Dorsolateral prefrontal cortex (tissue), 122 donors: ENCODE measurements at places on chromosomes 16 and 17.

DNA sequence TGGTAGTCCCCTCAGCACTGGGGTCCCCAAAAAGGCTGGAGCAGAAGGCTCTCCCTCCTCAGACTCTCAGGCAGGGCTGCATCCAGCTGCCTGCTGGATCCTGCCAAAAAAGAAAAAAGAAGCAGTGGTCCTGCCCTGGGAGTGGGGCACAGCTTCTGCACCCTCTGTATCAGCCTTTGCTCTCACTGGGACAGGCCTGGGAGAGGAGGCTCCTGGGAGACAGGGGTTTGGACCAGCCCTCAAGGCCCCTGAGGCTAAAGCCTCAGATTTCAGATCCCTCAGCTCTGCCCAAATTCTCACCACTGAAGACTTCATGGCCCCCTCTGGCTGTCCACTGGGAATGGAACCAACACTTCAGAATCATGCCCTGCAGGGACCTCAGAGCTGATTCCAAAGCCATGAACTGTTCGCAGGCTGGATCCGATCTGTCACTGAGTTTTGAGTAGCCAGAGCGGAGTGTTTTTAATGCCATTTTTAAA lies 96.9 kb downstream of the C16orf78 start:
- DNase-seq: no peak

- no peak for DNase-seq
Observed at GRCh38 chr17:17403899-17404576, 72.8 kb upstream of the MED9 start.

DNA sequence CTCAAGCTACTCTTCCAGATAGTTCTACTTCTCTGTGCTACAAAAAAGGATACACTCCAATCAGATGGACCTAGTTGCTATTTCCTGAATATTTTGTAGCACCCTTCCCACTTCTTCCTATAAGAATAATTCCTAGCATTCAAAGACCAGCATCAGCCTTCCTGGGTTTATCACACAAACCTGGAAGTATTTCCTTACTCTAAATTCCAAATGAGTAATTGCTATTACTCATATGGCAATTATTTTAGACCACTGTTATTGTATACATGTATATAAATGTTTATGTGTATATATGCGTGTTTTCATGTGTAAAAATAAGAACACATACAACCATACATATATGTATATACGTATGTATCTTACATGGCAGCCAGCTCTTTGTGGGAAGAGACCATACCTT lies 130.6 kb downstream of the MYO1D start:
- DNase-seq: no peak

- no peak for DNase-seq
Observed at GRCh38 chr16:79605999-79606398, 5.5 kb upstream of the MAF start.

- DNase-seq: no peak
Observed at GRCh38 chr16:35194681-35195080, 1735.3 kb downstream of the TP53TG3F start.

GRCh38 chr17:70523426-70523825 lies 354.1 kb downstream of the KCNJ2 start:
- no peak for DNase-seq
